ENCODE measurements at places on chromosomes 5 and 9. TPM values are rescaled to one million over a fixed set of nuclear protein-coding genes. Genes with fewer than 3 reads are reported as not detected.
A peak's percentile ranks its signal among the peaks of the same experiment; 100 is the strongest.

- no peaks in the 10 kb centered on the region for H3K4me1 ChIP-seq
- no peak overlapping the region for H3K4me3 ChIP-seq
- no peaks in the 10 kb centered on the region for H3K36me3 ChIP-seq
- no peak for DNase-seq
- no peaks in the 10 kb centered on the region for H3K27me3 ChIP-seq
Measured at GRCh38 chr5:26031481-26031880, 1006.9 kb downstream of the CDH9 start.

DNA sequence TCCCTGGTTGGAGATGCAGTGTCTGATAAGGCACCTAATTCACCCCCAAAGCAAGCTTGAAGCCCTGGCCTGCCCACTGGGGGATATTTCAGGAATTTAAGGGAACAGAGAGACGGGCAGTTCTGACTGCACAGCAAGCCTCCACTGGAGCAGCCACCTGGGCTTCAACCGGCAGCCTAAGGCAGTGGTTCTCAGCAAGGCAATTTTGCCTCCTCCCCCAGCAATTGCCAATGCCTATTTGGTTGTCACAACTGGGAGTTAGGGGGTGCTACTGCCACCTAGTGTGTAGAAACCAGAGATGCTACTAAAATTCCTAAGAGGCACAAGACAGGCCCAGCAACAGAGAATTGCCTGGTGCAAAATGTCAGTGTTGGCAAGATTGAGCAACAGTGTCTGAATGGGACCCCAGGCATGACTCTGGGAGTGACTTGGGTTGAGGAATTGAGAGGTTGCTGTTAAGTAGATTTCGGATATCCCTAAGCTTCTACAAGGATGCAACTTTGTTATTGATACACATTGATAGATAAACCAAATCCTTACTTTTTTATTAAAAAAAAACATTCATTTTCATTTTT is 58.7 kb upstream of the CTSL start:
- H3K4me3 ChIP-seq: no peak overlapping the region
- H3K4me1 ChIP-seq: no peaks in the 10 kb centered on the region
- peak; percentile 30 for DNase-seq

- no peaks in the 10 kb centered on the region for H3K27me3 ChIP-seq
- H3K4me3 ChIP-seq: no peak overlapping the region
- no peaks in the 10 kb centered on the region for H3K4me1 ChIP-seq
- no peak overlapping the region for H3K27ac ChIP-seq
- peaks cover 19% of the 10 kb centered on the region for H3K36me3 ChIP-seq
- no peak for DNase-seq
Measured at GRCh38 chr5:88195636-88196035, 73.0 kb downstream of the TMEM161B start.

DNA sequence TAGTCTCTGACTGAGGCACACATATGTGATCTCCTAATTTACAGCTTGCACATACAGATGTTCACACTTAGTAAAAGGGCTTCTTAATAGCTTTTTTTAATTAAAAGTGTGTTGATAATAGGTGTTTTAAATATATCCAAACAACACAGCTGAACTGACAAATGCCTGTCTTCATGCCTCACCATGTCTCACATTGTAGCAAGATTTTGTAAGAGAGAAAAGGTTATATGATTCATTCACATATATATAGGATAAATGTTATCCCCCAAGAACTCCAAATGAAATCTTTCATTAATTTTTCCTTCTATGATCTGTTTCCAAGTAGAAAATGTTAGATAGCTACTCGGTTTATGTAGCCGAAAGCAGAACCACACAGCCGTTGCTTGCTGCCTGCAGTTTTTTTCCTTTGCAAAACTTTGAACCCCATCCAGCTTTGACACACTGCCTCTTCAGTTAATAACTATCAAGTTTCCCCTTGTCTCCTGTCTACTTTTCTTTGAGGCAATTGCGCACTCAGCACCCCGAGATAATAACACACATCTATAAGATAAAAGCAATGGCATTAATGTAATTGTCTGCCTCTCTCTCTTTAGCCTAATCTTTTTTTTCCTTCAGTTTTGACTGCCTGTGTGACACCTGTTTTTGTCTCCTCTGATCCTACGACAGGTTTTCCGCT is 299.2 kb downstream of the BNC2 start:
- no peaks in the 10 kb centered on the region for H3K4me1 ChIP-seq
- H3K36me3 ChIP-seq: no peaks in the 10 kb centered on the region
- no peak overlapping the region for H3K27ac ChIP-seq
- no peak for DNase-seq
- no peaks in the 10 kb centered on the region for H3K27me3 ChIP-seq

DNA sequence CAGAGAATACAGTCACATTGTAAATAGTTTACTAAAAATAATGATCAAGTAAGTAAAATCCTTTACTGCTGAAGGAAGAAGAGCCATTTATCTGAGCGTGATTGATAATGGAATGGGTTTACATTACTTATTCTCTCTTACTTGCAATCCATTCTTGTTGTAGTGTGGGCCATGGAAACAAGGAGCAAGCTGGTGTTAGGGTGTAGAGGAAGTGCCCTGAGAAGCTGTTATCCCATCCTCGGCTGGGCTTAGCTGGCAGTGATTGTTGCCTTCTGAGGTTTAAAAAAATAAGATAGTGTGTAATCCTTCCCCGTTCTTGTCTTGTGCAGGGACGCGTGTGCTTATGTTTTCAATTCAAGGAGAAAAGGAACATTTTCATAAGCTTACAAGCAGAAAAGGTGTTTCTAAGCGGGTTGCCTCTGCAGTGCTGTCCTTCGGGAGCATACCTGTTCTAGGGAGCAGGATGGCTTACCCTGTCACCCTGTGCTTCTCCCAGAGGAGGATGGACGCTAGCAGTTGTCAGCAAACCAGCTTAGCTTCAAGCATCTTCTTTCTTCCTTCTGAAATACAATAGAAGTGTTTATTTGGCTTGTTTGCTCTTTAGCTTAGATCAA is 188.3 kb downstream of the ARHGEF28 start:
- DNase-seq: no peak
- H3K36me3 ChIP-seq: no peaks in the 10 kb centered on the region
- peaks cover 6% of the 10 kb centered on the region for H3K4me1 ChIP-seq
- no peak overlapping the region for H3K4me3 ChIP-seq

DNA sequence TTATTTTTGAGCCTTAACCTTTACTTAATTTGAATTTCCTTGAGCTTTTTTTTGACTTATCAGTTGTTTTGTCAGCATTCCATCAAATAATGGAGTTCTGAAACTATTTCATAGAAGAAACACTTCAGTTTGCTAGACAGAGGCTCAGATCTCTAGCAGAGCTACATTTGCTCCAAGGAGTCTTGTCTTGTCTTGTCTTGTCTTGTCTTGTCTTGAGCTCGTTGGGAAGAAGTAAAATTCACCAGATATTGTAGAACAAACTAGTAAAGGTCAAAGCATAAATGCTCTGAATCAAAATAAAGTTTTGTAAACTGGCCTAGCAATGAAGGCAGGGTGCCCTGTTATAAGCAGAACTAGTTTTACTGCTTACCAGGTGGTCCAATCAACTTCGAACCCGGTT is 33.5 kb downstream of the RAB24 start:
- H3K4me1 ChIP-seq: no peaks in the 10 kb centered on the region
- DNase-seq: no peak
- no peak overlapping the region for H3K27ac ChIP-seq
- H3K36me3 ChIP-seq: peaks cover 100% of the 10 kb centered on the region

GRCh38 chr5:141638771-141639170 is 2.0 kb downstream of the RELL2 start:
- no peak for DNase-seq
- no peak overlapping the region for H3K27ac ChIP-seq
- H3K4me1 ChIP-seq: peaks cover 57% of the 10 kb centered on the region
- no peaks in the 10 kb centered on the region for H3K27me3 ChIP-seq

TLX3 gene
- polyA plus RNA-seq: not detected

PTGDS gene
- 1.5 TPM for polyA plus RNA-seq

PCDH12 gene
- 0.18 TPM for polyA plus RNA-seq
